ENCODE measurements at places on chromosomes 1 and 21. TPM values are rescaled to one million over a fixed set of nuclear protein-coding genes. Genes with fewer than 3 reads are reported as not detected.
A peak's percentile ranks its signal among the peaks of the same experiment; 100 is the strongest.

DNA sequence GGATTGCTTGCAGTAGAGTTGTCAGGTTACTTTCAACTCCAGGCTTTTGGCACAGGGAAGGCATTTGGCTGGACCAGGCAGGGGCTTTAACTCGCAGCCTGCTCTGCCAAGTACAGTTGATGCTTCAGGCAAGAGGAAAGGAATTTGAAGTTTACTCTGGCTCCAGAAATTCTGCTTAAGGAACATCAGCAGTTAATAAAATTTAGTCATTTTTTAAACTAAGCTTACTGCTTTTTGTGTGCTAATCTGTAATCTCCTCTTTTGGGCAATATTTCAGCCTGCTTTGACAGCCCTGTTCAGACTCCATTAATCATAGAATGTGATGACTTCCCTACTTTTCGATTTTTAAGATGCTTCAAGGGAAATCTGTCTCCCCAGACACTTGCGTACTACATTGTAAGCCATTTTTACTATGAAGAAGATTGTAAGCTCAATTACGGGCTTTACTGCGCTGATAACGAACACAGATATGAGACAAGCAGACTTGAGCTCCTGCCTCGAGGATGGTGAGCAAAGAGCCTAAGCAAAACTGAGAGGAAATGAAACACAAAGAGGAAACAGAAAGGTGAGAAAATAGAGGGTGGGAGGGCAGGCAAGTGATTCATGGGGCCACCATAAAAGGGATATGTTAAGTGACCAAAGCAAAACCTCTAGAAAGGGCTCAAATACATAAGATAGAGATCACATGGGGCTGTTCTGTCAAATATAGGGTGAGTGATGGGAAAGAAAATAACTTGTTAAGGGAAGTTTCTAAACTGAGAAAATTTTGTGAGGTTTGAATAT is 76.6 kb upstream of the VAV3 start:
- H3K36me3 ChIP-seq = no peaks in the 10 kb centered on the region
- no peaks in the 10 kb centered on the region for H3K4me1 ChIP-seq
- no peaks in the 10 kb centered on the region for H3K27me3 ChIP-seq
- no peak overlapping the region for H3K4me3 ChIP-seq

DNA sequence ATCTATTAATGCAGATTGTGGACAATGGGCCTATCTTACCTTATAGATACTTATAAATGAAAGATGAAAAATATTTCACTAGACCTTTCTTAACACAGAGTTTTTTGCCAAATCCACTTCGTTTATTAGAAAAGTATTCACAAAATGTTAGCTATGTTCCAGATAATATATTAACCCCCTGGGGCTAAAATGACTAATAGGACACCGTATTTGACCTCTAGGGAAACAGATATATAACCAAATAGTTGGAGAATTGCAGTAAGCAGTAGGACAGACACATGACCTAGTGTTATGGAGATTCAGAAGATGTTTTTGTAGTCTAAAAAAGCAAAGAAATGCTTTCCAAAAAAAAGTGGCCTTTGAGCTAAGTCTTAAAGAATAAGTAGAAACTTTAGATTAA is 106.9 kb downstream of the SEC16B start:
- no peak overlapping the region for H3K4me3 ChIP-seq
- peaks cover 3% of the 10 kb centered on the region for H3K27me3 ChIP-seq
- no peak overlapping the region for H3K27ac ChIP-seq

Gene KNCN
- not detected for total RNA-seq

Gene KLF17
- total RNA-seq = not detected

DNA sequence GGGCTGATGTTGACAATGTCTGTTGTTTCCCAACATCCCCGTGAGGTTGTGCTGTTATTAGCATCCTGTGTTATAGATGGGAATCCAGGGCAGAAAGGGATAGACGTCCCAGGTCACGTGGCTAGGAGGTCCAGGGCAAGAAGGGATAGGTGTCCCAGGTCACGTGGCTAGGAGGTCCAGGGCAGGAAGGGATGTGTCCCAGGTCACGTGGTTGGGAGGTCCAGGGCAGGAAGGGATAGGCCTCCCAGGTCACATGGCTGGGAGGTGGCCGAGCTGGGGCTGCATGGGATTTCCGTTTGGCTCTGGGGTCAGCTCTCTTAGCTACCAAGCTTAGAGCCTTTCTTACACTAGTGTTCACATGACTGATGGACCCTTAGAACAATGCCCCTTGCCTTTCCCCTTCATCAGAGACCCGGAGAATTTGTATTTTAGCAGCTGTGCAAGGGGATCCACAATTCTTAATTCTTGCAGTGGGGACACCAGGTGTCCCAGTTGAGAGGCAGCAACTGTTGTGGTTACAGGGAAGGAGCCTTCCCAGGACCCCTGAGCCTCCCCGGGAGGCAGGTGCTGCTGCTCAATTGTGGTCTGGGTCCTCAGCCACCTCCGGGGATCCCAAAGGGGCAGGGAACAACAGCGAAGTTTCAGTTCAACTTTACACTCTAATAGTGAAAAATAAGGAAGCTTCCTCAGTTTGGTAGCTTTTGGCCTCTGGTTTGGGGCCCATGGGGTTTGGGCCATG is 69.2 kb downstream of the UMODL1 start:
- H3K36me3 ChIP-seq = no peaks in the 10 kb centered on the region
- peaks cover 17% of the 10 kb centered on the region for H3K27me3 ChIP-seq
- no peaks in the 10 kb centered on the region for H3K4me1 ChIP-seq
- H3K4me3 ChIP-seq = no peak overlapping the region
- H3K27ac ChIP-seq = no peak overlapping the region
- no peak for DNase-seq

Gene CACHD1
- 5.5 TPM for total RNA-seq

Gene LINGO4
- total RNA-seq = not detected

GRCh38 chr21:45387506-45387905 is 17.5 kb upstream of the COL18A1 start:
- peaks cover 18% of the 10 kb centered on the region for H3K4me1 ChIP-seq
- H3K27me3 ChIP-seq = no peaks in the 10 kb centered on the region
- H3K36me3 ChIP-seq = no peaks in the 10 kb centered on the region
- H3K4me3 ChIP-seq = no peak overlapping the region
- no peak for DNase-seq
- H3K27ac ChIP-seq = peak overlapping the region; percentile 41

GRCh38 chr1:97947695-97948094 is 26.9 kb upstream of the DPYD start:
- DNase-seq = no peak
- H3K4me1 ChIP-seq = peaks cover 12% of the 10 kb centered on the region
- H3K4me3 ChIP-seq = no peak overlapping the region
- peaks cover 4% of the 10 kb centered on the region for H3K36me3 ChIP-seq
- no peak overlapping the region for H3K27ac ChIP-seq

Gene GOLT1A
- not detected for total RNA-seq

DNA sequence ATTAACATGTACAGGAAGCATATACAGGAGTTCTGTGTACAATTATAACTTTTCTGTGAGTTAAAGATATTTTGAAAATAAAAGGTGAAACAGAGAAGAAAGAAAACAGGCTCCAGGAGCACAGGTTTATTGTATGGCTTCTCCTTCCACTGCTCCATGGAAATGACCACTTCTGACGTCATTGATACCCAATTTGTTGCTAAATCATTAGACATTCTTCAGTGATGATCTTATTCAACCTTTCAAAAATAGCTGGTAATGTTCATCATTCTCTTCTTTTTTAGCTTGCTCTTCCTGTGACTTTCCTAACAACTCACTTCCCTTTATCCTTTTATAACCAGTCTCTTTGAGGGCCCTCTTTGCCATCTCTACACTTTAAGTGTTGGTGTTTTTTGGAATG is 77.8 kb downstream of the KCNK2 start:
- no peak overlapping the region for H3K27ac ChIP-seq
- no peak overlapping the region for H3K4me3 ChIP-seq
- peaks cover 5% of the 10 kb centered on the region for H3K4me1 ChIP-seq
- H3K36me3 ChIP-seq = no peaks in the 10 kb centered on the region
- peaks cover 10% of the 10 kb centered on the region for H3K27me3 ChIP-seq

DNA sequence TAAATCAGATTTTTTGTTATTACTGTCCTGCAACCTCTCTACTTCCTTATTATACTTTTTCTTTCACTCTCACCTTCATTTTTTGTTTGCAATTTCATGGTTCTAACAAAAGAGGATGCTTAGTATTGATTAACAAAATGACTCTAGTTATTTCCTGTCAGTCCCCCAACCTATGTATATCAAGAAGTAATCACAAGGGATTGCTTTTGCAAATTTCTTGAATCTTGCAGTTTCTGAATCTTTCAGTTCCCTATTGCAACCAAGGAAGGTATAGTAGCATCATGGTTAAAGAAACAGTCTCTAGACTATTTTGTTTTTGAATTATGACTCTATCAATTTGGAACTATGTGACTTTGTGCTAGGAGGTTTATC is 446.9 kb downstream of the NEGR1 start:
- no peaks in the 10 kb centered on the region for H3K36me3 ChIP-seq
- no peak overlapping the region for H3K4me3 ChIP-seq
- DNase-seq = no peak
- peaks cover 2% of the 10 kb centered on the region for H3K4me1 ChIP-seq

DNA sequence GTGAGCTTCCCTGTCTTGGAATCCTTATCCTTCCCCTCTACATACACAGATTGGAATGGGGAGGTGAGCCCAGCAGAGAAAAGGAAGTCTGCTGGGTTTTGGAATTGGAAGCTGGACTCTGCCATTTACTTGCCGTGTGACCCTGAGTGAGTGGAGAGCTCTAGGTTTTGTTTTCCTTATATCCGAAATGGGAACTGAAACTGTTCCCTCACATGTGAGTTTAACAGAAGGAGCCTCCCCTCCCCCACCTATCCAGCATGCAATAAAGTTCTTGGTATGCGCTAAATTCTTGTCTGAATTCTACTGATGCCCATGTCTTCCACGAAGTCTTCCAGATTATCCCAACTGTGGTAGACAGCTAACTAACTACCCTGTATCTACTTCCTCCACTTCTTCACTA is 58.7 kb downstream of the NENF start:
- H3K27me3 ChIP-seq = peaks cover 5% of the 10 kb centered on the region
- no peak for DNase-seq
- peaks cover 22% of the 10 kb centered on the region for H3K4me1 ChIP-seq
- H3K36me3 ChIP-seq = no peaks in the 10 kb centered on the region
- H3K4me3 ChIP-seq = no peak overlapping the region

Data from osteocyte (in vitro differentiated cells).